Stomach (tissue), 19 donors: ENCODE measurements at places on chromosomes 2 and 18. TPM values are rescaled to one million over a fixed set of nuclear protein-coding genes. Genes with fewer than 3 reads are reported as not detected.
A peak's percentile ranks its signal among the peaks of the same experiment; 100 is the strongest.

- peak; percentile 71 for DNase-seq
Observed at GRCh38 chr2:70247364-70248180, 856 bp downstream of the TIA1 start.

DNA sequence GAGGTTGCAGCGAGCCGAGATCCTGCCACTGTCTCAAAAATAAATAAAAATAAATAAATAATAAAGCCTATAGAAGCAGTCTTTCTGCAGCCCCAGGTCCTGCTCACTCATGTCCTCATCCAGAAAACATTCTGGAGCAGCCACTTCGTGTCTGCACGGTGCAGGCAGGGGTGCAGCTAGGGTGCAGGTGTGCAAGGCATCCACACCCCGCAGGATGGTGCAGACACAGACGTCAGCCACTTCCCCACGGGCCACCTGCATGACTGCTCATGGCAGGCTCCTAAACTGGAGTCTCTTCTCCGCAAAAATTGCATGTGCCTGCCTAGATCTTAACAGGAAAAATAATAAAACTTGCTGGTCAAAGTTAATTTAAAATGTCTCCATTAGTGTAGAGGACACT is 80.2 kb upstream of the SNTG2 start:
- DNase-seq, result no peak

DNA sequence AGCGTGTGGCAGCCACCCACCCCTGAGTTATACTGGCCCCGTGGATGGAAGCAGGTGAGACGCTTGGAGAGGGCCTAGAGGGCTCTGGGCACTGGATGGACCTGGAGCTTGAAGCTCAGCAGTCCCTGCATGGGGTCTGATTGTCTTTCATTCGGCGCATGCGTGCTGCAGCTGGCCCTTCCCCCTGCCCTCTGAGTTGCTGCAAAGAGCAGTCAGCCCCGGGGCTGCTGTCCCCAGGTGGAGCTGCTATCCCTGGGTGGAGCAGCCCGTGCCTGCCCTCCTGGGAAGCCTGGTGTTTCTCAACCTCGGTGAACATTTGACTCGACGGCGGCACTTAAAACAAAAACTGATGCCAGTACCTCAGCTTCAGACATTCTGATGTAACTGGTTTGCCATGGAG is 29.6 kb downstream of the IGFBP5 start:
- DNase-seq, result peak; percentile 37

- DNase-seq, result peak; percentile 41
Observed at GRCh38 chr2:143473820-143474219, 344.6 kb downstream of the ARHGAP15 start.

Gene ALPG
- not detected for polyA plus RNA-seq

Gene ICA1L
- 1.8 TPM for polyA plus RNA-seq

Gene CXCR1
- 0.61 TPM for polyA plus RNA-seq
